ENCODE measurements at places on chromosomes 16 and 17.

DNA sequence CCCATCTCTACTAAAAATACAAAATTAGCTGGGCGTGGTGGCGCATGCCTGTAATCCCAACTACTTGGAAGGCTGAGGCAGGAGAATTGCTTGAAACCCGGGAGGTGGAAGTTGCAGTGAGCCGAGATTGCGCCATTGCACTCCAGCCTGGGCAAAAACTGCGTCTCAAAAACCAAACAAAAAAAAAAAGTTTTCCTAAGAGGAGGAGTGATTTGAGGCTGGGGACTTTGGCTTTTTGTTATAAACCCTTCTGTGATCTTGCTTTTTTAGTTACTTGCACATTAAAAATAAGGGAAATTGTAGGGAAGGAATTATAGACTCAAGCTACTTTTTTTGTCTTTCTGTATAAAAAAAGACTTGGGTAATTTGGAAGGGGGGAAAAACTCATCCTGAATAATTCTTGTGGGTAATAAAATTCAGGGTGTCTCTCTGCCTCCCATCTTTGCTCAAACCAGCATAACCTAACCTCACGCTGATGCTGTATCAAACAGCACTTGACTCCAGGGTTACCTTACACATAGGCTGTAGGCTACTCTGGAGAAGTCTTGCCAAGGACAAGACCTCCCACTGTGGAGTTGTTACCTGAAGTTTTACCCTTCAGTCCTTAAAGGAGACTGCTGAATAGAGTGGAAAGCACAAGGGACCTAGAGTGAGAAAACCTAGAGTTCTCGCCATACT, 1.7 kb upstream of the CDR2 start:
- DNase-seq = no peak

DNA sequence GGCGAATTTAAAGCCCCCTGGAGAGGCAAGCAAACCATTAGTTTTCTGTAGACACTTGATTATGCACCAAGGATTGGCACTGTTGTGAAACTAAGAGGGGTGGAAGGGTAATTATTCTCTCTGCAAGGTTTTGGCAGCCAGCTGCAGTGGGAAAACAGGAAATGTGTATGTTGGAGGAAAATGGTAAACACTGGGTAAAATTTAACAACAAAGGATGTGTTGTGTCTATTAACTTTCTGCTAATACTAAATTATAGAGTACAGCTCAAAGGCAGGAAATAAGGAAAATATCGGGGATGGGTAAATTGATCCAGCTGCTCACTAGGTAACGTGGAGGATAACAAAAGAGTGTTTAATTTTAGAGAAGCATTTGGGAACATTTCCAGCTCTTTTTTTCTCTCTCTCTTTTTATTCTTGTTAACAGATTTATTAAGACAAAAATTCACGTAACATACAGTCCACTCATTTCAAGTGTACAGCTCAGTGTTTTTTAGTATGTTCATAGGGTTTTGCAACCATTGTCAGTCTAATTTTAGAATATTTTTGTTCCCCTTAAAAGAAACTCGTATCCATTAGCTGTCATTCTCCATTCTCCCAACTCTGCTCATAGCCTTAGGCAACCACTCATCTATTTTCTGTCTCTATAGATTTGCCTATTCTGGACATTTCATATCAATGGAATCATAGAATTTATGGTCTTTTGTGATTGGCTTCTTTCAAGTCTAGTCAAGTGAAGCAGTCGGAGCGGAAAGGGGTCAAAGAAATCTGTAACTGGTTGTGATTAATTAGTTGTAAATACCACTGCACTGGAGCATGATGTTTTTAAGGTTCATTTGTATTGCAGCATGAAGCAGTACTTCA, 41.8 kb downstream of the TANGO6 start:
- no peak for DNase-seq

- DNase-seq = no peak
These were observed 33.0 kb upstream of the PRKCB start for GRCh38 chr16:23802776-23803175.

GRCh38 chr16:4833584-4833983, 13.5 kb downstream of the GLYR1 start:
- no peak for DNase-seq

DNA sequence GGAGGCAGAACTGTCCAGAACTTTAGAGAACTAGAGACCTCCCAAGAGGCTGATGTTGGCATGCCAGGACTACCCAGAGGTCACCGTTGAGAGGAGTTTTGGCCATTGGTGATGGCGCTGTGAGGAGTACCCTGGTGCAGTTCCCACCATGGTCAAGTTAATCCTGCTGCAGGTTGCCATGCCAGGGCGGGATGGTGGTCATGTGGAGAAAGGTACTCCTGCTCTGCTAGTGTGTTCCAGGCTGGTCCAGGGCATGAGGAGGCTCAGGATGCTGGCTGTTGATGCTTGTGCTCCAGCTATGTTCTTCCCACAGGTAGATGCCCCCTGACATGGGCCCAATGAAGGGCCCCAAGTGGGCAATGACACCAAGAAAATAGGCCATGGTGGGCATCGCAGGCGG, 4.1 kb upstream of the PHF12 start:
- no peak for DNase-seq

DNA sequence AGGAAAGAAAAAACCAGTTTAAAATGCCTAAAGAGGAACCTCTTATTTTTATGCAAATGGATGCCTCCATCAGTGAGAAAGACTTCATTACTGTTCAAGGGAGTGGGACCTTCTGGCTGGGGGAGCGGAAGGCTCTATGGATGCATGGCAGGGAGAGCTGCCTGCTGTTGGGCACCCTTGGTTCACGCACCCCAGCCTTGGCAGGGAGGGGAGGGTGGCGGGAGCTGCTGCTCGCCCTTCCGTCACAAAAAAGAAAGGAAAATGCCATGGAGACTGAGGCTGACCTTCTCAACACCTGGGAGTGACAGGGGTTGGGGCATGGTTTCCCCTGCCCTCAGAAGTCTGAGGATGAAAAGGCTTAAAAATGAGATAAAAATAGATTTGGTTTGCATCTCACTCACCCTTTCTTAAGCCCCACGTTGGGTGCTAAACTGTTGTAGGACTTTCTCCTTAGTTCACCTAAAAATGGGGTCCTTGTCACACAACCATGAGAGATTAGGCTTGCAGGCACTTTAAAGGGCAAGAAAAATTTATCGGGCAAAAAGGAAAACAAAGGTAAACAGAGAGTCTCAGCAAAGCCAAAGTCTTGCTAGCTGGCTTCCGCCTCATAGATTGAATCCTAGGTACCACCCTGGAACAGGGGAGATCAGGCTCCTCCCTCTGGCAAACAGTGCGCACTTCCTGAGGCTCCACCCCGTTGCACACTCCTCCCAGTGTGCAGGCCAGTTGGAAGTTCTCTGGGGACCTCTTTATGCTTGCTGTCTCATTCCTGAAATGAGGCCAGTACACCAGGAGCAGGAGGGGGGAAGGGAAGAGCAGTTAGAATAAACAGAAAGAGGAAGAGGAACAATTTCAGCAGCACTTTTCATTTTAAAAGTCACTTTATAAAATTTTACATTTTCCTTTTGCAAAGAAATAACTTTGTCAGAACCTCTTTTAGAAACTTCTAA, 31.6 kb downstream of the PHKB start:
- DNase-seq = peak; percentile 23

GRCh38 chr17:79953335-79953734, 82.3 kb downstream of the TBC1D16 start:
- no peak for DNase-seq

DNA sequence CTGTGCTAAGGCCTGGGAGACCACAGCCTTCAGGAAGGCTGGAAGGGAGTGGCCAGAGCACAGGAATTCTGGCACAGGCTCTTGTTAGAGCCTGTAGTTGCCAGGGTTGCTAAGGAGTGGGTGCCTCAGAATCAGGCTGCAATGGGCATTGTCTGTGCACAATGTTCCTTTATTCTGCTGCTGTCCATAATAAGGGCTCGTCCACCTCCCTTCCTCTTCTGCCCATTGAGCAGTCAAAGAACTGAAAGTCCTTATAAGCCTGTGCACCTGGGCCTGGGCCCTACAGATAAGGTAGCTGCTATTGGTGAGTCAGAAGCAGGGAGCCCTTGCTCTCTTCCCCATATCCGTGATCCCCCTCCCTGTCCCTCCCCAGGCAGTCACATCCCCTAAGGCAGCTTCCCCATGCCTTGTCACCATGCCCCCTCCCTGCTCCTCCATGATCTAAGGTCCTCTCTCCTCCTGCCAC, 5.4 kb upstream of the CNGB1 start:
- DNase-seq = no peak

GRCh38 chr17:7781429-7781828, 52.6 kb upstream of the KDM6B start:
- DNase-seq = no peak

DNA sequence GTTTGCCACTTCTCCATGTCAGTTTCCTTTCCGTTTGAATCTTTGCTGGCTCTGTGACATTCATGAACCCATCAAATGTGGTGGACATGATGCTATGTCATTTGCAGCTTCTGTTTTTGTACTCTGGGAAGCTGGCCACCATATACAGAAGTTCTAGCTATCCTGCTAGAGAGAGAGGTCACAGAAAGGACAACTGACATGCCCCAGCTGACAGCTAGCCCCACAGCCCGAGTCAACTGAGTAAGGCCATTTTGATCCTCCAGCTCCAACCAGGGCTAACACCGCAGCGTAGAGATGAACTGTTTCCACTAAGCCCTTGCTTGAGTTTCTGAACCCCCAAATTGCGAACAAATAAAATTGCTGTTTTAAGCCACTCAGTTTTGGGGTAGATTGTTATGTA, 33.8 kb downstream of the CCDC42 start:
- no peak for DNase-seq

GRCh38 chr16:74563828-74564263, 43.1 kb downstream of the GLG1 start:
- peak; percentile 4 for DNase-seq

- no peak for DNase-seq
These were observed 14.6 kb downstream of the SMTNL2 start for GRCh38 chr17:4598776-4599504.

DNA sequence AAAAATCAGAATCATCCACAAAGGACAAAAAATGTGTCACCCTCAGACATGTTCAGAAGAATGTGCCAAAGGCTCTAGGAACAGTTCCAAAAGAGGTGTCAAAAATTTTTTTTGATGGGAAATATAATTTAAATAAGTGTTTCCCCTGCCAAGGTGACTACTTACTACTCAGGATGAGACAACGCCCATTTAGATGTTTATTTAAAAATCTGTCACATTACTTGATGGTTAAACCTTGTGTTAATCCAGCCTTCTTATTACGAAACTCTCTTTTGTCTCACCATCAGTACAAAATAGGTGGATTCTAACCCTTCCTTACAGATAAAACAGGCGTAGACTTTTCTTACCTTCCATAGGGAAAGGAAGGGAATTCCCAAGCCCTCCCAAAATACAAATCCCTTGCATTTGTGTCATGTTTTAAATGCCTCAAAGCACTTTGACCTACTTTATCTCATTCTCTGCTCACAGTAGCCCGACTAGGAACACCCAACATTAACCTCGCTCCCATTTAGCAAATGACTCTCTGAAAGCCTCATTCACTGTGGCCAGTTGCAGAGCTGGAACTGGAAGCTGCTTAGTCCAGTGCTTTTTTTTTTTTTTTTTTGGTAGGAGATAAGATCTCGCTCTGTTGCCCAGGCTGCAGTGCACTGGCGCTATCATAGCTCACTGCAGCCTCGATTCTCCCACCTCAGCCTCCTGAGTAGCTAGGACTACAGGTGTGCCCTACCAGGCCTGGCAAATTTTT, 5.8 kb upstream of the GNA13 start:
- DNase-seq = no peak

- no peak for DNase-seq
These were observed 343.0 kb upstream of the ZFHX3 start for GRCh38 chr16:73390936-73391335.

DNA sequence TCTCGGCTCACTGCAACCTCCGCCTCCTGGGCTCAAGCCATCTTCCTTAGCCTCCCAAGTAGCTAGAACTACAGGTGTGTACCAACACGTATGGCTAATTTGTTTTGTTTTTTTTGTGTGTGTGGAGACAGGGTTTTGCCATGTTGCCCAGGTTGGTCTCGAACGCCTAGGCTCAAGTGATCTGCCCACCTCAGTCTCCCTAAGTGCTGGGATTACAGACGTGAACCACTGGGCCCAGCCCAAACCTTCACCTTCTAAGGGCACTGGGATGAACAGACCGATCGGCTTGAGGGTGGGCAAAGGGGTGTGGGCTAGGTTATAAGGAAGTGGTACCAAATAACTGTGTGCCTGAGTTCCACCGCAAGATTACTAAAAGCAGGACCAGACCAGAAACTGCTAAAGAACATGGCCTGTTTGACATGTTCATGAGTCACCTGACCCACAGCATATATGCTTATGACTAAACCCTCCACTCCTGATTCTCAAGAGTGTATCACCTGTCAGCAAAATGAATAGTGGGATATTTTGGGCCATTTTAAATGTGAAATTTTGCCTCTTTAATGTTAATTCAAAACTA, 8.1 kb downstream of the TMEM97 start:
- DNase-seq = no peak

DNA sequence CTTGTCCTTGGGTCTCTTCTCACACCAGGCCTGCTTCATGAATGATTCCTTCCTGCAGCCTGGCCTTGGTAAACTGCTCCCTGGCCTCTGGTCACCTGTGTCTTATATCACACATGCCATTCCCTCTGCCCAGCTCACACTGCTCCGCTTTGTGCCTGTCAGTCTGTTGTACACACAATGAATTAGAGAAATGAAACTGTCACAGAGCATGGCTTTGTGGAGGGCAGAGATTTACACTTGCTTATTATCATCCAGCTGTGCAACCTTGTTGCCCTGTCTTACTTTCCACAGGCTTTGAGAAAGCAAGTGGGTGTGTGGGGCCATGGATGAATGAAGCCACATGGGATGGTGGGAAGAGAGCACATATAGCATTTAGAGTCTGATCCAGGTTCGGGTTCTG, 22.4 kb downstream of the ALDH3A2 start:
- no peak for DNase-seq

DNA sequence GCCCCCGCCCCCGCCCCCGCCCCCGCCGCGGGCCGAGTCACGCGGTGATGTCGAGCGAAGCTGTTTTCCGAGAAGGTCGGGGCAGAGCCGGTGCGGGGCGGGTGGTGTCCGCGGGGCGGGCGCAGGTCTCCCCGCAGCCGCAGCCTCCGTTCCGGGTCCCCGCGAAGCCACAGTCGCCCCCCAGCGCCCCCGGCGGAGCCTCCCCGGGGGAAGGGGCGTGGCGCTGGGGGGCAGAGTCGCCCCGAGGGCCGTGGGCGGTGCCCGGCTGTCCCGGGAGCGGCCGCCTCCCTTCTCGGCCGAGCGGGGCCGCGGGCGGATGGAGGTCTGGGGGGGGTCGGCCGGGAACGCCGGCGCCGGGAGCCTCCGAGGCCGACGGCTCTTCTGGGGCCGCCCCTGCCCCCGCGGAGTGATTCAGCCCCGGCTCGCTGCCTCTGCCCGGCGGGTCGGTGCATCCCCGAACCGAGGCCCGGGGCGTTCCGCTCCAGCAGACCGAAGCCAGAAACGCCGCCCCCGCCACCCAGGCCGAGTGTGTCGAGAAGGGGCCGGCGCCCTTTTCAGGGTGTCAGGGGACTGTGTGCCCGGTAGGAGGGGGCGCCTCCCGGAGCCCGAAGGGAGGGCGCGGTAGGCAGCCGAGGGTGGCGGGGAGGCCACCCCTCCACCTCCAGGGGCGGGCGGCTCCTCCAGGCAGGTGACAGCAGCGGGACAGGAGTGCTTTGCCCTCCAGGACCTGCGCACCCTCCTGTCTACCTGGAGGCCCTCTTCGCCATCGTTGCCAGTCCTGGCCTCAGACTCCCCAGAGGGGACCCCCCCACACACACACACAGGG, 1.7 kb downstream of the METRNL start:
- no peak for DNase-seq
